Breast epithelium (tissue), 4 donors: ENCODE measurements at places on chromosomes 2 and 18. TPM values are rescaled to one million over a fixed set of nuclear protein-coding genes. Genes with fewer than 3 reads are reported as not detected.

GRCh38 chr18:49846718-49847470 lies 33.6 kb upstream of the ACAA2 start:
- no peak for DNase-seq

- DNase-seq: peak; percentile 45
These were observed 232.6 kb downstream of the ATAD2B start for GRCh38 chr2:23694058-23695045.

DNA sequence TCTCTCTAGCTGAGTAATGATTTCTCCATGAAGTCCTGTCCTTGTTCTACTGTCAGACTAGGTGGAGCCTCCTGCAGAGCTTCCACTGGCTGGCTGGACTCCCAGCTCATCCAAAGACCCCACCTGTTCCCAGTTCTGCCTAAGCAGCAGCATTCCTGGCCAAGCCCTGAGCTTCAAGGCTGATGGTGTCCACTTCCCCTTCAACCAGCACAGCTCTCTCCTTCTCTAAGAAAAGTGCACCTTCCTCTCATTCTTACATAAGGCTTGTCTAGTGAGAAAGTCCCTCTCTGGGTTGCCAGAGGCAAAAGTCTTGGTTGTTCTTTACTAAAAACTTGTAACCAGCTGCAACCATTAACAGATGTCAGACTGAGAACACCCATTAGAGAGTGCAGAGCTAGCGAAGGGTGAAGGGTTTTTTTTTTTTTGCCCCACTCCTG lies 58.9 kb downstream of the CXCR4 start:
- DNase-seq: no peak

DNA sequence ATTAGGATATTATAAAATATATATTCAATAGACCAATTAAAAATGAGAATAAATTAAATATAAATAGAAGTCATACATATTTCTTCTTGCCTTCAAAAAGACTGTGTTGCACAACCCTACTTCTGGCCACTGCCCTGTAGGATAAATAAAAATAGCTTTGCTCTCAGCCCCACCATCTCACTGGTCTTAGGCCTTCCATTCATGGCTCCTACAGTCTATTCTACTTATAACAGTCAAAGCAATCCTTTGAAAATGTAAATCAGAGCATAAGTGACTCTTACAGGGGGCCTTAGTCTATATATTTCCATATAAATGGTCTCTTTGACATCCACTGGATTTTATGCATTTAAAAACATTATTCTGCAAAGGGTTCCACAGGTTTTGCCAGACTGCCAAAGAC lies 72.9 kb downstream of the KLF7 start:
- DNase-seq: no peak

- DNase-seq: no peak
These were observed 16.5 kb upstream of the EVA1A start for GRCh38 chr2:75577280-75577679.

DNA sequence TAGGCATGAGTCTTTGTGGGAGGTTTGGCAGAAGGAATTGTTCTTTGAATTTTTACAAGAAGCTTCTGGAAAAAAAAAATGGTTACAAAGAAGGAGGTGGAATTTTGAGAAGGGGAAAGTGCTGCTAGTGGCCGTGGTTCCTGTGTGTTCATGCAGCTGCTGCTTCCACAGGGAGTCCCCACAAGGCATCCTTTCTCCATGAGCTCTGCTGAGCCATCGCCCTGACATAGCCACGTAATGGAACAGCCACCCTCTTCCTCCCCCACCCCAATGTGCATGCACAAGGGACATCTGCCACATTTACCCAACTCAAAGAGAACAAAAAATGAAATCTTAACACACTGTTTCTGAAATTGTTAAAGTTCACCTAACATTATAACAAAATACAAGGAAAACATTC lies 529.7 kb downstream of the SATB2 start:
- no peak for DNase-seq

DNA sequence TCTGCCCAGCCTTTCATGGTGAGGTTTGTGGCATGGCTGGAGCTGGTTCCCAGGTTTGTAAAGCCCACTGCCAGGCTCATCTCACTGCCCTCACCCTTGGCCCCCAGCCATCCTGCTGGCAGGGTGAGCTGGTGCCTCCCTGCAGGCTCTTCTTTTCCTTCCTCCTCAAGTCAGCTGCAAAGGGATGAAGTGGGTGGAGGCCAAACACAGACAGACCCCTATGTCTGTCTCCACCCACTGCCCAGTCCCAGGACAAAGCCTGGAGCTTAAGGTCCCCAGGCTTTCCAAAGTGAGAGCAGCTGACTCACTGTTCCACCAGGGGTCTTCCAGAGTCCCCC lies 92.0 kb downstream of the TNS1 start:
- DNase-seq: no peak

The WIPF1 gene
- total RNA-seq: 24.9 TPM

The SLC38A11 gene
- not detected for total RNA-seq

The CHRNG gene
- total RNA-seq: not detected

The QPCT gene
- total RNA-seq: 12.5 TPM

- no peak for DNase-seq
These were observed 141.8 kb downstream of the MYO1B start for GRCh38 chr2:191386938-191387536.

The MROH2A gene
- not detected for total RNA-seq

The RNF149 gene
- total RNA-seq: 65.6 TPM

DNA sequence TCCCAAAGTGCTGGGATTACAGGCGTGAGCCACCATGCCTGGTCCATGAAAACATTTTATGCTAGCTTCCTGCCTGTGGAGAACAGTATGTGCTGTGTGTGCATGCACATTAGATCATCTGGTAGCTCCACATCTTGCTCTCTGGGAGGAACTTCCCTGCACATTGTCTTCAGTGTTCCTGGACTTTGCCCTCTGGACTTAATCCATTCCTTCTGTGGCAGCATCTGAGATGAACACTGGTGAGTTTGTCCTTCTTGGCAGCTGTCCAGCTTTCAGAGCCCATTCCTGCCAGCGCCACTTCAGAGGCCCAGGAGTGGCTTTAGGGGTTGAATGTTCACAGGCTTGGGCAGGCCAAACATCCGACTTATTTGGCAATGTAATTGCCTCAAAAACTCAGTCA lies 65.2 kb downstream of the POU3F3 start:
- no peak for DNase-seq

The CPLX4 gene
- not detected for total RNA-seq

DNA sequence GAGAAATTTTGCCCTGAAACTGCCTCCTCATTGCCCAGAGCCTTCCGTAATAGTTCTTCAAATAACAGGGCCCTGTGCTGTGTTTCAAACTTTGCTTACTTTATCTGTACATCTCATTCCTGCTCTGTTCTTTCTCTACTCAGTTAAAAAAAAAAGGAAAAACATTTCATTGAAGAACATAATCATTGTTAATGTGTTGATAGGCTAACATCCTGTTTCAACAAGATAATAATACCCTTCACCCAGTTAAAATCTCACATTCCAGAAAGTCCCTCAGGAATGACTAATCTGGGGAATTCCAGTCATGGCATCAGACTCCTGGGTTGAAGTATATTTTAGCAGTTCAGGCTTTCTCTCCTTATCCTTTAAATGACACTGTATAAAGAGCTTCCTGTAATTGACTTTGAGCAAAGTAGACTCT lies 45.6 kb upstream of the ITGAV start:
- no peak for DNase-seq

The GAREM1 gene
- total RNA-seq: 7.8 TPM

- no peak for DNase-seq
These were observed 124.5 kb downstream of the AQP4 start for GRCh38 chr18:26741048-26741447.

The GALR1 gene
- not detected for total RNA-seq

The SPP2 gene
- not detected for total RNA-seq

DNA sequence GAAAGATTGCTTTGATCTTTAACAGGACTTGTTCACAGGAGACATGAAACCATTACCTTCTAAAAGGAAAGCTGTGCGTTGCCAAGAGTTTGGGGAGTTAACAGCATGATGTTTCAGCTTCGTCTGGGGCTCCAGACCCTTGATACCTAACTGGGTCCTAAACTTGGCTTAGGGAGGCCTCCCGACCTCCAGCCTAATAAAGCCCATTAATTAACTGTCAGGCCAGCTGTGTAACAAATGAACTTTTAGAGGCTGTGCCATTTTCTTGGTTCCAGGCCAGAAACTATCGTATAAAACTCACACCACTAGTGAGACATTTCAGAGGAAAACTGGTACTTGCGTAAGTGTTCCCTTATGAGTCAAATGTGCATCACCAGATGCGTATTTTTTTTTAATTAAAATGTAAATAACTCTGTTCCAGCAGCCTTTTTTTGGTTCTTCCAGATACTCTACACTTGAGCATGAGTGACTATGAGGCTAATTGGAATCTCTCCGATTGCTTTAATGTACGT lies 236.5 kb downstream of the BCL2 start:
- no peak for DNase-seq

DNA sequence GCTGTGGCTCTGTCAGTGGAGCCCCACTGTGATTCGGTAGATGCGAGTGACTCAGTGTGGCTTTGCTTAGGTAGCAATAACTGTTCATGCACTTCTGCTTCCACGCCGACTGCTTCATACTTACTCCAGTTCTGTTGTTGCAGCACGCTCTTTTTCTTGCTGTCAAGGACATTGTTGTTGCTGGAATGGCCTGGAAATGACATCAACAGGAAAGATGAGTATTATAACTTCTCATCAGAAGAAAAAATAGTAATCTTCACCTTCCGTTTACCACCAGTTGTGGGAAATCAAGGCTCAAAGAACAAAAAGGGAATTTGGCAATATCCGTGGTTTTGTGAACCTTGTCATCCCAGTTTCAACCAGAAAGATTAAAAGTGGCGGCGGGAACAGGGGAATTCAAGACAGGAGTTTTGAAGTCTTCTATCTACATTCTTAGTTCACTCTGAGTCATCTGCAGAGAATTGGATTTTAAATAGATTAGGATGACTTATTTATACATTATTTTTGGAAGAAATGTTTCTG lies 8.3 kb downstream of the TM4SF20 start:
- DNase-seq: no peak

The SERPINB13 gene
- total RNA-seq: not detected

The GBX2 gene
- total RNA-seq: not detected

DNA sequence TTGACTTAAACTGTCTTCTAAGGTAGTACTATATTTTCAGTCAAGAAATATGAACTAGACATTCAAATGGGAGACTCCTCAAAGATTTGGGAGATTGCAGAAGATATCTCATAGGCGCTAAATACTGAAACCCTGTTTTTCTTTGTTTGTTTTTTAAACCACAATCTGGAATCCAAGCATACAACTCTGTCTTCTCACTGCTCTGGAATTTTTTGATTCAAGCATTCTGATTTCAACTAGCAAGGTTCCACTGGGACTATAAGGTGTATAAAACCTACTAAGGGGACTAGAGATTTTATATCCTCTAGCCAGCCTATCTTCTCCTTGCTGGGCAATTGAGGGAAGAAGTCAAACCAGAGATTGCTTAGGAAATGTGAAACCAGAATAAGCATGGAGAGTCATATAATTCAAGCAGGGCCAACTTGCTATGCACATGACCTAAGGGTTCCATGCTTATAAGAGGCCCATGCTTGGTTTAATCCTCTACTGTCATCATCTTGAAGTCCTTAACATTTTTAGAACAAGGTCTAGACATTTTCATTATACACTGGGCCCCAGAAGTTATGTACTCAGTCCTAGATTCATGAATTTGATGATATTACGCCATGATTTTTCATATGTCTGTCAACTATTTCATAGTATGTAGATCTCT lies 405.5 kb downstream of the PARD3B start:
- no peak for DNase-seq

DNA sequence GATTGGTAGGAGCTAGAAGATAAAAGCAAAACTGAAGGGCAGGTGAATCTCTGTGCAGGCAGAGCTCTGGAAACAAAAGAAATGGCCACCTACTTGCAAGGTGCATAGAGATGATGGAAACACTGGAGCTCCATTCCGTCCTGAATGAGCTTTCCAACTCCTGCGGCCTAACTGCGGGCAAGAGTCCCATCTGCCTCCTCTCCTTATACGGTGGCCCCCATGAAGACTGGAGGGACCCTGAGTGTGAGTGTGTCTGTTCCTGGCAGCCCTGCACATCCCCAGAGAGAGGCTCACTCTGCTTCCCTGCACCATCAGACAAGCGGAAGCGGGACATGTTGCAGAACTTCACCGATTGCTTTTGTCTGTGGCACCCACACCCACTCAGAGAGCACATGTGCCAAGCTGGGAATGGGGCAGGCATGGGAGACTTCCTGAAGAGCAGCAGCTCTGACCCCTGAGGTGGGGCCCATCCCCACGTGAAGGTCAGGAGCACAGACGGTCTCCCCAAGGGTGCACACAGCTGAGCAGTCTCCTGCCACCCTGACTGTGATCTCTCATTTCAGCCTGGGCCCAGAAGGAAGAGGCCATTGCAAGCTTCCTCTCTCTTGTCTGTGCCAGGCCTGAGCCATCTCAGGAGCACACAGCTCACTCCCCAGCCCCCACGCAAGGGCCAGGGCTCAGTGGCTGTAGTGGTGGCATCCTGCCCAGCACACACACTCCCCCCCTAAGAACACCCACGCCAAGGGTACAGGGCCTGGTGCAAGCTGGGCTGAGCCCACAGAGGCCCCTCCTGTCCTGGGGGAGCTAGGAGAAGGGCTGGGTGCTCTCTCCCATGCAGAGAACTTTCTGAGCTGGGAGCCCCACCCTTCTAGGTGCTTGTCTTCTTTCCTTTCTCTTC lies 75.3 kb downstream of the STPG4 start:
- DNase-seq: no peak

- no peak for DNase-seq
These were observed 142.3 kb downstream of the ABCA12 start for GRCh38 chr2:214995926-214996670.

The FOXD4L1 gene
- 0.16 TPM for total RNA-seq

DNA sequence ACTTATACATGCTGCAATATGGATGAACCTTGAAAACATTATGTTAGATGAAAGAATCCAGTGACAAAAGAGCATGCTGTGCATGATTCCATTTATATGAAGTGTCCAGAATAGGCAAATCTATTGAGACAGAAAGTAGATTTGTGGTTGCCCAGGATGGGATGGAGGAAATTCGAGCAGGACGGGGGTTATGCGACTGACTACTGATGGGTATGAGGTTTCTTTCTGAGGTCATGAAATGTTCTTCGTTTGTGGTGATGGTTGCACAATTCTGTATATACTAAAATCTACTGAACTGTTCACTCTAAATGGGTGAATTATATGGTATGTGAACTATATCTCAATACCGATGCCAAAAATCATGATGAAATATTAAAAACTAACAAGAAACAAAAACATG lies 18.9 kb upstream of the MTERF4 start:
- no peak for DNase-seq

DNA sequence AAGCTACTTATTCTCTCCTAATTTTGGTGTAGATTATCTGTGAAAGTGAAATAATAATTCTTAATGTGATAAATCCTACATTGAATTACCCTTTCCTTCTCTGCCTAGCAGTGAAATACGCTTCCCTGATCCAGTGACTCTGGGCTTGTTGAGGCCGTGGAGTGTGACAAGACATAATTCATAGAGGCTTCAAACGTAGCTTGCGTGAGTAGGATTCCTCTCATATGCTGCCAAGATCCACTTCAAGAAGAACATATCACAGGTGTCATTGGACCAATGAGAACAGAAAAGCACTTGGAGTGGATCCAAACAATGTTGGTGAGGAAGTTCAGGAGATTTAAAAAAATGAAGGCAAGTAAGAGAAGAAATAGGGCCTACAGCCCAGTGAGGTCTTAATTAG lies 221.3 kb upstream of the TMEFF2 start:
- no peak for DNase-seq

The TEX44 gene
- not detected for total RNA-seq
